ENCODE measurements at places on chromosomes 1 and 21.
A peak's percentile ranks its signal among the peaks of the same experiment; 100 is the strongest.

DNA sequence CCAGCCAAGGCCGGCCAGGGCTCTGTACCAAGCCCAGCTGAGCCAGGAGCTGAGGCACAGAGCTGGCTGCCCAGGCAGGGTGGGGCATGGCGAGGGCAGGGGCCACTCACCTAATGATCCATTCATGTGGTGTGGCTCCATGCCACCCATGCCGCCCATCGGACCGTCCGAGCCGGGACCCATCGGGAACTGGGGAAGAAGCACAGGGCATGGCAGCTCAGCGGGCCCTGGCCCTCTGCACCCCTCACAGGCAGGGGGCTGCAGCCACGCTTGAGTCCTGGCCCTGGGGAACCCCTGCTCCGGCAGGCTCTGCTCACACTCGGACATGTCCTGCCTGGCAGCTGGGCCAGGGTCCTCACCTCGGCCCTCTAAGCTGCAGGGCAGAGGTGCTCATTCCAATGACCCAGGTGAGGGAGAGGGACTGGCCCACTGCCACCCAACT, 28.7 kb downstream of the MRPL37 start:
- no peak for DNase-seq

GRCh38 chr1:39799770-39800470, 11.3 kb upstream of the BMP8B start:
- peak; percentile 81 for DNase-seq

DNA sequence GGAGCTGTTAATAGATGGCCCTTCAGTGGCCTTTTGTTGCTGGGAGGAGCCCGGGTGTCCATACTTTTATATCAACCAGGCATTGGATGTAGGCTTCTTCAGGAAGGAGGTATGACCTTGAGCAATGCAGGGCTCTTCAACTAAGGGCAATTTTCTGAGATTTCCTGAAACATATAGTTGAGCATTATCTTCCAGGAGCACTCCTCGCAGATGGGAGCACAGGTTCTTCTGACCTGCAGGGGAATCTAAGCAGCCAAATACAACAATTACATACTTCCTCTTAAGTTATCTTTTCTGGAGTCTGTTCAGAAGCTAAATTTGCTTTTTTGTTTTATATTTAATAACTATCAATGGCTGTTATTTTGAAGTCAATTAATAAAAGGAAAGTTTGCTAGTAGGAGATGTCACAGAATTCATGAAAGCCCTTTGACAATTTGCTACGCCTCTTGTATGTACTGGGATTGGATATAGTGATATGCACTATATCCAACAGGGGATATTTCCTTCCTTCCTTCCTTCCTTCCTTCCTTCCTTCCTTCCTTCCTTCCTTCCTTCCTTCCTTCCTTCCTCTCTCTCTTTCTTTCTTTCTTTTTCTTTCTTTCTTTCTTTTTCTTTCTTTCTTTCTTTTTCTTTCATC, 422.6 kb upstream of the NEGR1 start:
- DNase-seq: no peak

- DNase-seq: no peak
Measured at GRCh38 chr1:18410407-18410806, 70.3 kb upstream of the KLHDC7A start.

DNA sequence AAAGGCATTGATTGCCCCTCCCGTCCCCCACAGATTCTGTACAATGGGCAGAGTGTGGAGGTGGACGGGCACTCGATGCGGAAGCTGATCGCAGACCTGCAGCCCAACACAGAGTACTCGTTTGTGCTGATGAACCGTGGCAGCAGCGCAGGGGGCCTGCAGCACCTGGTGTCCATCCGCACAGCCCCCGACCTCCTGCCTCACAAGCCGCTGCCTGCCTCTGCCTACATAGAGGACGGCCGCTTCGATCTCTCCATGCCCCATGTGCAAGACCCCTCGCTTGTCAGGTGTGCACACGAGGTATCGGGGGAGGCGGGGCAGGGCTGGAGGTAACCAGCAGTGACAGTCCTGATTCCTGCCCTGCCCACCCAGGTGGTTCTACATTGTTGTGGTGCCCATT, 44.8 kb upstream of the KDM4A start:
- no peak for DNase-seq

DNA sequence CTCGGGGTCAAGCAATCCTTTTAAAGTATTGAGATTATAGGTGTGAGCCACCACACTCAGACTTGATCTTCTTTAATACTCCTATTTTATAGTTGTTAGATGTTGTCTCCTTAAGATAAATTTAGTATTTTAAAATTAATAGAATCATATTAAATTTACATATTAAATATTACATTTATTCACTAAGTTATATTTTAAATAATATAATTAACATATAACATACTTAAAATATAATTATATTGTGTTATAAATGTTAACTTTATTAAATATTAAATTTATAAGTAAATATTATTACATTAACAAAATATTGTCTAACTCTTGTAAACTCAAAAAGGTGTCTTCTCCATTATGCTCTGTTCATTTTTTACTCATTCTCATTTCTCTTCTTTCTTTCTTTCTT, 675.9 kb upstream of the ADGRL4 start:
- DNase-seq: no peak

DNA sequence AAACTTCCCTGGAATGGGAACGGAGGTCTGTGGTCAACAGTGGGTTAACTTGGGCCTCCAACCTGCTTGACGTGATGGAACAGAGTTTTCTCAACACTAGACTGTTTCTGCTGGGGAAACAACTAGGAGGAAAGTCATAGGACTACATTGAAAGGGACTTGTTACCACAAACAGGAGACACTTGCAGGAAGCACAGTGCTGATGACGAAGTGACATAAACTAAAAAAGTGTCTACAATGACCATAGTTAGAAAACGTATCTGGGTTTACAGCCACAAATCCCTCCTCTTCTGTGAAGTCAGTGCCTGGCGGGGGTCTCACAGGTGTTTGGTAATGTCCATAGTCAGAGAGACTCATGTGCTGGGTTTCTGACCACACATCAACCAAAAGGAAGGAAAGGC, 86.3 kb downstream of the FCRL5 start:
- no peak for DNase-seq

- DNase-seq: no peak
Measured at GRCh38 chr1:41696381-41696780, 211.9 kb upstream of the EDN2 start.

DNA sequence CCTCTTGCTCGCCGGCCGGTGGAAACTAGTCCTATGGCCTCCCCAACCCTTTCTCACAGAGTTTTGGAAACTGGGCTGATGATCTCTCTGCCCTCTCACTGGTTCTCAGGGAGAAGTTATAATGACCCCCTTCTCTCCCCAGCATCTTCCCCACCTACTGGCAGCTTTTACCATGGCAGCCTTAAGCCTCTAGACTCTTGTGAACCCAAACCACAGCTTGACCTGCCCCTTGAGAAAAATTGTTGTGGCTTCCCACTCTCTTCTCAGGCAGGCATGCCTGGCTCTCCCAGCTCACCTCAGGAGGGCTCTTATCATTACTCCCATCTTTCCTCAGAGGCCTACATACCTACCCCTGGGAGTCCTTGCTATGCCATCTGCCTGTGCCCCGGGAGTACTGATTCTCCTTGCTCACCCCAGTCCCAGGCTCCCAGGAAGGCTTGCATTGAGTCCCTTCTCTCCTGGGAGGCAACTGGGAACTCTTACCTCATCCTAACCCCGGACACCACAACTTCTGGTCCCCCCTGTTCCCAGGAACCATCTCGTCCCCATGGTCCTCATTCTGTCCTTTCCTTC, 1.6 kb downstream of the NSUN4 start:
- peak; percentile 37 for DNase-seq

DNA sequence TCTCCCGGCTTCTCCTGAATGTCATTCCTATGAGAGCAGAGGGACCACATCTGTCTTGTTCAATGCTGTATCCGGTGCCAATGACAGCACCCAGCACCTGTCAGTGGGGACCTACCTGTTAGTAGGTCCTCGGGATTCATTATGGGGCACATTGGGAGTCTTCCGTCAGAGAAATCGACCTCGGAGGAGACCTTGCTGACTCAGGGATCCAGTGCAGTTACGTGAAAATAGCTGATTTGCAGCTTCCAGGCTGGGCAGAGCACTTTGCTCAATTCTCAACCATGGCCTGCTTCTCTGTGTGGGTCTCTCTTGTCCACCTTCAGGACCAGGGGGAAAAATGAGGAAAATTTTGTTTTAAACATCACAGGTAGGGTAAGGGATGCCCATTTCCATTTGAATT, 130.2 kb downstream of the PRDM2 start:
- no peak for DNase-seq

- no peak for DNase-seq
Measured at GRCh38 chr1:198125995-198126735, 30.6 kb upstream of the NEK7 start.

- DNase-seq: no peak
Measured at GRCh38 chr1:29243871-29244200, 7.5 kb downstream of the PTPRU start.

- DNase-seq: no peak
Measured at GRCh38 chr1:204852854-204853253, 17.8 kb upstream of the NFASC start.

DNA sequence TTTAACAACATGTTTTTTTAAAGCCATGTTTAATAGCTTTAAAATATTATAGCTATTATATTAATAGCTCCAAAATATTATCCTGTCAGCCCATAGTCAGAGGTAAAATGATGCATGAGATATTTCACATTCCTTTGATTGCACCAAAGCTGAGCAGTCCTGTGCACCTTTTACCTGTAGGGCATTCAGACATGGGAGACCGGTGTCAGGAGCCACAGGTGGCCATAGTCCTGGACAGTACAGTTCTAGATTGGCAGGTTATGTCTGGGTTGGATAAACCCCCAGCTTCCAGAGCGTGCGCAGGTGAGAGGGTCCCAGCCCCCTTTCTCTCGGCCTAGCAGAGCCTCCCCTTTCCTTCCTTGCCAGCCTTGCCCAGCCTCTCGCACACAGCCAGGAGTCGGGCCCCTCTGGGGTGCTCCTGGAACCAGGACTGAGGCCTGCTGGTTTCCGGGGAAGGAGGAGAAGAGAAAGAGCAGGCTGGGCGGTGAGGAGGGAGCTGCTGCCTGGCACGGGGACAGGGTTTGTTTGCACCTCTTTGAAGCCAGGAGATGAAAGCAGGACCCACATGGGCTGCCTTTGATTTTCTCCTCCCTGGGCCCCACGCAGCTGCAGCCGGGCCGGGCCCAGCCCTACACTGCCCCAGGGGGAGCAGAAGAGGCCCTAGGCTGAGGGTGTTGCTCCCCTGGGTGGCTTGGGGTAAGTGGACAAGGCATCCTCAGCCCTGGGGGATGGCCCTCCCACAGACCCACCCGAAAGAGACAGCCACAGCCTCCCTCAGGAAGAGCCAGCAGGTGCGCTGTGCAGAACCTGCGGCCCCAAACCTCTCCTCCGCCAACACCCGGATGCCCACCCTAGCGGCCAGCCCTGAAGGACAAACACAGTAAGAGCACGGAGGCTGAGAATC, 75.2 kb upstream of the TARDBP start:
- no peak for DNase-seq

DNA sequence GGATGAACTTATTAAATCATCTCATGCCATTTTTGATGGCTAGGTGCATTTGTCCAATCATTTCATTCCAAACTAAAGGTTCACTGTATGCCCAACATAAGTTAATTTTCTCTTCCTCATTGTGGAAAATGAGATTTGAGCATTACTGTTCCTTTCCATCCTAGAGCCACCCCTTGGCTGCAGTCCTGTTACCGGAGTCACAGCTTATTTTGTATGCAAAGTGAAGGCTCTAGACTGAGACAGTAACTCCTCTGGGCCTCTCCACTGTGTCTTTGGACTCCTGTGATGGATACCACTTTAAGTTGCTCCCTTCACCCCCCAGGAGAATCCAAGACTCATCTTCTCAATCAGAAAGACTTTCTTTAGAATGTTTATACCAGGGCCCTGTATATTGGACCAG, 59.7 kb downstream of the FGGY start:
- no peak for DNase-seq

DNA sequence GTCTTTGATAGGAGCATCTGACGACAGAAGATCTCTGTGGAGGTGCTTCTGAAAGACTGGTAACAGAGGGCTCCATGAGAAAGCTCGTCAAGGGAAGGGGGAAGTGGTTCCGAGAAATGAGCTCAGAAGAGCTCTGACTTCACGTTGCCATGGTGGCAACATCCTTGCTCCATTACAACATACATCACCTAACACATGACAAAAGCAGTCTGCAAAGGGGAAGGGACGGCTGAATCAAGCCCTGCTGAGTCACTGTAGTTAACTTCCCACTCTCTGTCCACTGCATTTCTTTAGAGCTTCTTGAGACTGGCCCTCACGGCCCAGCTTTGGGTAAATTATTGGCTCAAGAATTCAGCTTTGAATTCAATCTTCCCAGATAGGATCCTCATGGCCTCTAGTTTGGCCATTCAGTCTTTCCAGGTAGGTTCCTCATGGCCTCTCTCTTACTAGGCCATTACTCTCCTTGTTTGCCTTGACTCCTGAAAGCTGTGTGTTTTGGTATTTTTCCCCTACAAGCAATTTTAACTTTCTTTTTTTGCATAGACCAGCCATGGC, 88.0 kb upstream of the ZNF648 start:
- no peak for DNase-seq

GRCh38 chr1:184114818-184115398, 63.4 kb downstream of the TSEN15 start:
- no peak for DNase-seq

DNA sequence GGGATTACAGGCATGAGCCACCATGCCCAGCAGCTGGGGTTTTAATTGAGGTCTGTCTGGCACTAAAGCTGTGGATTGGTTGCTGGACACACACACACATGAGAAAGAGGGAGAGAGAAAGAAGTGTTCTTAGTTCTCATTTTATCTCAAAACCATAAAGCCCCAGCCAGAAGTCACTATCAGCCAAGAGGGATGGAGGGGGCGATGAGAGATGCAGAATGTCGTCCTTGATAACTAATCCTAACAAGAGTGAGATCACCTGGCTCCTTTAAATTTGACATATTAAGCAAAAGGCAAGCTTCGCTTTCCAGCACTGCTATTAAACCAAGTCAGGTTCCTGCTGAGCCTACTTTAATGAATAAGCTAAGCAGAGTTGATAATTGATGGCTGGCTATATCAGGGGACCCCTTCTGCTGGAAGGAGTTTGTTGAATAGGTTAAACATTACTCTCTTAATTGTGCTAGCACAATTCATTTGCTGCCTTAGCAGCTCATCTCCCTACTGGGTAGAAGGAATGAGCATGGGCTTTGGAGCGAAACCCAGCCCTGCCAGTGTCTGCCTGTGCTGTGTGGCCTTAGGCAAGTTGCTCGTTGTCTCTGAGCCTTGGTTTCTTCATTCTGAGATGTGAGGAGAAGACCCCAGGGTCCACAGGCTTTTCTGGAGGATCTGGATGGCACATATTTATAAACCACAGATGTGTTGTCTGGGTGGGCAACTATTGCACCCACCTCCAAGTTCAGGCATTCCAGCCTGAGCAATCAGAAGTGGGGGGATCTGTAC, 50.8 kb downstream of the ALPL start:
- DNase-seq: no peak

DNA sequence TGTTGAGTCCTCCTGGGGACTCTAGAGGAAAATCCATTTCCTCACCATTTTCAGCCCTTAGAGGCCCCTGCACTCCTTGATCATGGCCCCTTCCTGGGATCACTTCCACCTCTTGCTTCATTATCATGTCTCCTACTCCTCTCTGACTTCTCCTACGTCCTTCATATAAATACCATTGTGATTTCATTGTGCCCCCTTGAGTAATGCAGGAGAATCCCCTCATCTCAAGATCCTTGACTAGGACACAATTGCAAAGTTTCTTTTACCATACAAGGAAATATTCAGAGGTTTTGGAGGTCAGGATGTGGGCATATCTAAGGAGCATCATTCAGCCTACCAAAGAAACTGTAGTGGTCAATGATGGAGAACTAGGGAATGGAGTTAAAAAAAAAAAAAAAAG, 8.8 kb upstream of the GBP6 start:
- DNase-seq: no peak

- DNase-seq: no peak
Measured at GRCh38 chr1:179825206-179825605, 52.4 kb downstream of the TOR1AIP2 start.
